GM23248 (cell line): ENCODE measurements at places on chromosomes 3 and 15. TPM values are rescaled to one million over a fixed set of nuclear protein-coding genes. Genes with fewer than 3 reads are reported as not detected.

DNA sequence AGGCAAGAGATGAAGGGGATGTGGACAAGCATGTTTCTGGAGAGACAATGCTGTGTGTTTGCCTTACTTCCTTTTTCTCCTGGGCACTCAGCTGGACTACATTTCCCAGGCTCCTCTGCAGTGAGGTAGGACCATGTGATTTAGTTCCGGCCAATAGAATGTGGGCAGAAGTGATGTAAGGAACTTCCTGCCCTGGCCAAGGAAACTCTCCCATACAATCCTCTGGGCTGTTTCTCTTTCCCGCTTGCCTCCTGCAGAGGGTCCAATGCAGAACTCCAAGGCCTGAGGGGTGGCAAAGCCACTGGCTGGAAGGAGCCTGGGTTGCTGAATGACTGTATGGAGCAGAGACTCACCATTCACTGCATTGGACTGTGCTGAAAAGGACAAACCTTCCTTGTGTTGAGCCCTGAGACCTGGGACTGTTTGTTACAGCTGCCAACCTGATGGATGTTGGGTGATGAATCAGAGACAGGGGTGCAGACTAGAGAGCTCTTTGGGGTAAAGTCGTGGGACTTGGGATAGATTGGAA, 82.7 kb upstream of the SLC6A6 start:
- H3K4me3 ChIP-seq = no peak overlapping the region
- no peaks in the 10 kb centered on the region for H3K36me3 ChIP-seq
- H3K27ac ChIP-seq = no peak overlapping the region
- DNase-seq = peak; percentile 52

DNA sequence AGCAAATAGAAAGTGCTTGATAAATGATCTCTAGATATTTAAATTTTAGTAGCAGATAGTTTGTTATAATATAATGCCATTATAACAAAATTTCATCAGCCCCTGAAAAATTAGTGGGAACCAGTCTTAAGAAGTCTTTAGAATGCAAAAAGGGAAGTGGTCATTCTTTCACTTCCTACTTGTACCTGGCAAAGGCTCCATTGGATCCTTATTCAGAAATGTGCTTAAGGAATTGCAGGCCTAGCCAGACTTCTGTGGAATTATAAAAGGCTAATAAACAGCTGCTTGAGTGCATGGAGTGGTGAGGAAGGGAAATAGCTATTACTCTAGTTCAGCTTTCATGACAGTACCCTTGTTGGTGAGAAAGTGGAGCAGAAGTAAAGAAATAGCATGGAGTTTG, 24.2 kb downstream of the PPM1L start:
- no peak for DNase-seq
- no peaks in the 10 kb centered on the region for H3K27me3 ChIP-seq
- H3K4me3 ChIP-seq = no peak overlapping the region
- H3K36me3 ChIP-seq = no peaks in the 10 kb centered on the region

- peak; percentile 13 for DNase-seq
- H3K36me3 ChIP-seq = no peaks in the 10 kb centered on the region
- no peaks in the 10 kb centered on the region for H3K27me3 ChIP-seq
Measured at GRCh38 chr15:52228921-52229320, 37.7 kb upstream of the GNB5 start.

GRCh38 chr15:63402498-63403253, 21.0 kb upstream of the CA12 start:
- no peaks in the 10 kb centered on the region for H3K27me3 ChIP-seq
- no peak overlapping the region for H3K27ac ChIP-seq
- H3K4me1 ChIP-seq = peaks cover 20% of the 10 kb centered on the region
- no peaks in the 10 kb centered on the region for H3K36me3 ChIP-seq
- DNase-seq = peak; percentile 64
- H3K4me3 ChIP-seq = no peak overlapping the region

GRCh38 chr3:171654809-171655208, 155.5 kb downstream of the PLD1 start:
- H3K4me1 ChIP-seq = peaks cover 21% of the 10 kb centered on the region
- no peaks in the 10 kb centered on the region for H3K36me3 ChIP-seq
- H3K4me3 ChIP-seq = no peak overlapping the region
- DNase-seq = peak; percentile 71
- H3K27ac ChIP-seq = peak overlapping the region; percentile 8; the same call in 1 of the 2 replicates

- H3K27ac ChIP-seq = no peak overlapping the region
- no peaks in the 10 kb centered on the region for H3K27me3 ChIP-seq
- no peaks in the 10 kb centered on the region for H3K4me1 ChIP-seq
- DNase-seq = no peak
Measured at GRCh38 chr3:674116-674515, 418.7 kb upstream of the CNTN6 start.

DNA sequence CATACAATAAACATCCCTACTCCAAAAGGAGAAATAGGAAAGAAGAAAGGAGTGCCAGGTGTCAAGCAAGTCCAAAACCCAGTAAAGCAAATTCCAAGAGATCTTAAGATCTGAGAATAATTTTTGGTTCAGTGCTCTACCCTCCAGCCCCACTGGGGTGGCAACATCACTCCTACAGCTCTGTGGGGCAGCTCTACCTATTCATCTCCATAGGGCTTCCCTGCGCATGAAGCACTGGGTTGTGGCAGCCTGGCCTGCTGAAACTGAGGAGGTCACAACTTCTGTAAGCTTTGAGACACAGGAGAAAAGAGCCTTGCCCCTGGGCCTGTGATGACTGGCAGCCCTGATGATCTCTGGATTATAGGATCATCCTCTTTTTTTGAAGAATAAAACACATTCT, 378.2 kb upstream of the SOX14 start:
- no peaks in the 10 kb centered on the region for H3K4me1 ChIP-seq
- no peaks in the 10 kb centered on the region for H3K36me3 ChIP-seq
- H3K27me3 ChIP-seq = no peaks in the 10 kb centered on the region
- no peak overlapping the region for H3K27ac ChIP-seq

GRCh38 chr3:89380016-89380415, 272.6 kb downstream of the EPHA3 start:
- no peak overlapping the region for H3K4me3 ChIP-seq
- H3K27me3 ChIP-seq = peaks cover 33% of the 10 kb centered on the region
- DNase-seq = peak; percentile 76
- no peak overlapping the region for H3K27ac ChIP-seq

DNA sequence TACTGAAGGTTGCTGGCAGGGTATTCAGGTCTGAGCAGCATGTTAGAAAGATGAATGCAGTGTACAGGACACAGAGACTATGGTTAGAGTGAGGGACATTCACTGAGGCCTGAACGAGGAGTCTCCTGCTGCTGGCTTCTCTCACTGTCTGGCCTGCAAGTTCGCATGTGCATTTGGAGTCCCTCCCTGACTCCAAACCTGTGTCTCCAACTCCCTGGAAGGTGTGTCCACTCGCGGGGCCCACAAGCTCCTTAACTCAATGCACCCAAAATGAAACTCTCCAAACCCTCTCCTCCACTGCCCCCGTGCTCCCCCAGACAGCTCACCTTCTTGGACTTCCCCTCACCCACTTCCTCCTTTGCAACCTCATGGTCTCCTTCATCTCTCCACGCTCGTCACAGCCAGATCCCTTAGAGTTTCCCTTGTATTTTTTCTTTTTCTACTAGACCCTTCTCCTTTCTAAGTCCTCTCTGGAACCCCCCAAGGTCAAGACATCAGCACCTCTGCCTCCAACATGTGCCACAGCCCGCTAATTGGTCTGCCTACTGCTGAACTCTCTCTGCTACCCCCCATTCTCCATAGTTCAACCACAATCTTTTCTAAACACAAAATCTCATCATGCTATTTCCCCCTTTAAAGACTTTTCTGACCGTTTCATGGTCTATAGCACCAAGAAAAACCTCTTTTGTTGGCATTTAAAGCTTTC, 58.3 kb downstream of the HES1 start:
- no peaks in the 10 kb centered on the region for H3K36me3 ChIP-seq
- DNase-seq = no peak
- peaks cover 37% of the 10 kb centered on the region for H3K27me3 ChIP-seq
- H3K4me1 ChIP-seq = no peaks in the 10 kb centered on the region

- H3K4me3 ChIP-seq = no peak overlapping the region
- peak; percentile 20 for DNase-seq
- H3K27me3 ChIP-seq = no peaks in the 10 kb centered on the region
- no peaks in the 10 kb centered on the region; the same call in none of the 2 replicates for H3K36me3 ChIP-seq
- peaks cover 12% of the 10 kb centered on the region; the same call in 1 of the 2 replicates for H3K4me1 ChIP-seq
- H3K27ac ChIP-seq = no peak overlapping the region
Measured at GRCh38 chr15:36912311-36912712, 188.0 kb downstream of the MEIS2 start.

Gene CCDC54
- total RNA-seq = not detected in 2 replicates

Gene KNG1
- total RNA-seq = not detected in 2 replicates

Gene CILP
- under 0.01 and 0.11 TPM in 2 replicates for total RNA-seq

Gene OIP5
- total RNA-seq = 2.3 and 7.3 TPM in 2 replicates

Gene CRELD1
- 18.2 and 29.5 TPM in 2 replicates for total RNA-seq

Gene FBXL22
- 0.32 TPM in 1 of 2 replicates, not detected in the other for total RNA-seq

Gene CD200
- 0.76 TPM in 1 of 2 replicates, not detected in the other for total RNA-seq

Gene CHRNB4
- total RNA-seq = not detected in 2 replicates

Gene CCDC33
- total RNA-seq = not detected in 2 replicates

Gene GABRR3
- total RNA-seq = not detected in 2 replicates
